H54 (cell line): ENCODE measurements at places on chromosomes 2 and 18.
A peak's percentile ranks its signal among the peaks of the same experiment; 100 is the strongest.

DNA sequence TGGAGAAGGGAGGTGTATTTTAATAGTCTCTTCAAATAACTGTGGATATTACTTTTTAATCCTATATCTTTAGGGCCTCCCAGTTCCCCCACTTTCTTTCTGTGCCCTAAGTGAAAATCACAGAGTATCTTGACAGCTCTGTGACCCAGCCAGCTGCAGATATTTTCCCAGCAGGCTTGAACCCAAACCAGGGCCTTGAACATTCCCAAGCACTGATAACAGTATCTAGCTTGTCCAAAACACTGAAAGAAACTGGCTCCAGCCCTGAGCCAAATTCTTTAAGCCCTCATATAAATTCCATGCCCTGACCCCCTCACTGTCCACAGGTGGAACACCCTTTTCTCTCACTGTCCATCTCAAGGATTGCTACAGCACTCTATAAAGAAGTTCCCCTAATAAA, 388.1 kb upstream of the CHAC2 start:
- no peak for DNase-seq

DNA sequence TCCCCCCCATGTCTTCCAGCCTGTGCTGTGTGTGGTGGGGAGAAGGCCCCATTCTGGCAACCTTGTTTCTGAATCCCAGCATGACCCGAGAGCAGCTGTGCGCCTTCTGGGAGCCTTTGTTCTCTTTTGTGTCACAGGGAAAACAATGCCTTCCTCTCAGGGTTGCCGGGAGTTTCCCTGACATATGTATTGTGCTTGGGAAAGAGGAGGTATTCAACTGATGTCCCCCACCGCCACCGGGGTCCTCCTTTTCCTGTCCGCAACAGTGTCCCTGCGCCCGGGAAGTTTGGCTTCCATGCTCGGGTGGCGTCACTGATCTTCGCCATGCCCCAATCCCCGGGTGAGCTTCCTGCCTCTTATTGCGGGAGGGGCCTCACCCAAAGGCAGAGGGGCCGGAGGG, 77.5 kb upstream of the ASB18 start:
- DNase-seq: no peak

DNA sequence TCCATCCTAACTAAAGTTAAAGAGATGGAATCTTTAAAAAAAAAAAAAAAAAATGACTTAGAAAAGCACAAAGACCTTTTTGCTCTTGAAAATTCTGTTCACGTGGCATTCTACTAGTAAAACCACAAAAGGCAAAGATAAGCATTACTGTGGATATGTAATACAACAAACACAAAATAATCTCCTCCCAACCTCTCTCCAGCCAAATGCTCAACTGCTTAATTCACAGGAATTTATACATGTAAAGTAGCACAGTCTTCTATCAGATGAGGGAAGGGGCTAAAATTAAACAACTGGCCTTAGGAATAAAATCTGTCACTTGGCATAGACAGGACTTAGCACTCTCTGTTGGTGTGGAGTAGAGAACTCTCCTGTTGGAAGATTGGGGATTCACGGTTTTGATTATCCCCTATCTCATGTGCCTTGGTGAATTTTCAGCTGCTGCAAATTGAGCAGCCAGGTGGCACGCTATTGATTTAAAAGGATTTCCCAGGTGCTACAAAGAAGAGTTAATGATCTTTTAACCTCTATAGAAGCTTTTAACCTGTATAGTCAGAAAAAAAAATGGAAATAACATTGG, 57.4 kb downstream of the ATIC start:
- DNase-seq: no peak

DNA sequence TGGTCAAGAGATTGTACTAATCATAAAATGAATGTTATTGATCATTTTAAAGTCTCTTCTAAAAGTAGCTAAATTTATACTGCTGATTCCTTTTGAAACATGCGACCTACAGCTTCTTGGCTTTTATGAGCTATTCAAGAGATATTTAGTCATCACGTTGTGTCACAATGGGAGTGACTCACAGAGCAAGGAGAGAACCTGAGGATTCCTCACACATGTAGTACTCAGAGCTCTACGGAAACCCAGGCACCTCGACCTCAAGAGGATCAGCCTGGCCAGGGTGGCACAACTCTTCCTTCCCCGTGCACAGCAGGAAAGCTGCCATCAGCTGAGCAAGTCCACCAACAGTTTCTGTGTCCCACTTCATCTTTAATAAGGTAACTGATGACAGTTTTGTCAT, at the start of gene DHRS9:
TSS of gene DHRS9 (plus strand) at position 223 of the 400 bp plus-strand sequence. CDS start 12,019 bp downstream, outside the sequence.
- peak; percentile 44 for DNase-seq

DNA sequence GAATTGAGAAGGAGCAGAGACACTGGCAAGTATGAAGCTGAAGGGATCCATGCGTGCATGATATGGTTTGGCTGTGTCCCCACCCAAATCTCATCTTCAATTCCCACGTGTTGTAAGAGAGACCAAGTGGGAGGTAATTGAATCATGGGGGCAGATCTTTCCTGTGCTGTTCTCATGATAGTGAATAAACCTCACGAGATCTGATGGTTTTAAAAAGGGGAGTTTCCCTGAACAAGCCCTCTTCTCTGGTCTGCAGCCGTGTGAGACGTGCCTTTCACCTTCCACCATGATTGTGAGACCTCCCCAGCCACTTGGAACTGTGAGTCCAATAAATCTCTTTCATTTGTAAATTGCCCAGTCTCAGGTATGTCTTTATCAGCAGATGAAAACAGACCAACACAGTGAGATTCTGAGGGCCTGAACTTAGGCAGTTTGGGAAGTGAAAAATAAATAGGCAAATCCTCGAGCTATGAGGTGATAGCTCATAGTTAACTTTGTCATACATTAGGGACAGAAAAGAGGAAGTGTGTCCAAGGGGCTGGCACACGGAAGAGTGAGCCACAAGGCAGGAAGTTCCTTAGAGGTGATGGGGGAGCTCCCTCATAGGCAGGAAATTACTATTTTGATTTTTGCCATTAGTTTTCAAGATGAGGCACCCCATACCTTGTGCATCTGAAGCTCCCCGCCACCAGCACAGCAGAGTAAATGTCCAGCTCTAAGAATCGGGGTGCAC, 658.8 kb upstream of the ID2 start:
- DNase-seq: no peak

DNA sequence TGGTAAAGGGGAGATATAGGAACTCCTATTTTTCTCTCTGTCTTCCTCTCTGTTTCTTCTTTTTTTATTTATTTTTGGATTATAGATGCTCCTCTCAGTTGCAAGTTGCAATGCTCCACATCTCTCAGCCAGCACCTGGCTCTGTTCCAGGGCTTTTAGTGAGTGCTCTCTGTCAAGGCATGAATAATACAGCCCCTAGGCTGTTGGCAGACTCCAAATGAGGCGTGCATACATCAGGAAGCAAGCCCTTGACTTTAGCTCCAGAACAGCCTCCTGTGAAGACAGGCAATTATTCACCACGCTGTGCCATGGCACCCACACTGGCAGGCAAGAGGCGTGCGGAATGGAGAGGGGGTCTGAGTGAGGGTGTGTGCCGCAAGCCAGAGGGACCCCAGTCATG, 228.1 kb upstream of the PXDN start:
- no peak for DNase-seq

- no peak for DNase-seq
Measured at GRCh38 chr2:141380008-141380979, 750.5 kb downstream of the LRP1B start.

DNA sequence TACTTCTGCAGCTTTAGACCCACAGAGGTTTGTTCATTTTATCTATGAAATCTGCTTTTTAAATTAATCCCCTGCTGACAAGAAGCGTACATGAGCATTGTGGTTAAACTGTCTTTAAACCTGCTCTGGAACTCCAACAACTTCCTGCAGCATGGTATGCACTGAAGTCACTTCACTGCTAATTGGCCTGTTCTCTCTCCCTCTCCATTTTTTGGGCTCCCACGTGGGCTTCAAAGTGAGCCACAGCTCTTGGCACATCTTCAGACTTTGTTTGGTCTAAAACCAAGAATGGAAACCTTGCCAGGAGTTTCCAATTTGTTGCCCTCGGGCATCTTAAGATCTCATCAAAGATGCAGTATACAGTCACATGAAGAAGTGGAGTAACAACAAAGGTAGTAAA, 311.4 kb downstream of the LRRTM1 start:
- DNase-seq: no peak

- DNase-seq: no peak
Measured at GRCh38 chr2:232955856-232956255, 57.2 kb downstream of the NGEF start.

- DNase-seq: no peak
Measured at GRCh38 chr2:38835990-38836389, 39.7 kb downstream of the DHX57 start.

DNA sequence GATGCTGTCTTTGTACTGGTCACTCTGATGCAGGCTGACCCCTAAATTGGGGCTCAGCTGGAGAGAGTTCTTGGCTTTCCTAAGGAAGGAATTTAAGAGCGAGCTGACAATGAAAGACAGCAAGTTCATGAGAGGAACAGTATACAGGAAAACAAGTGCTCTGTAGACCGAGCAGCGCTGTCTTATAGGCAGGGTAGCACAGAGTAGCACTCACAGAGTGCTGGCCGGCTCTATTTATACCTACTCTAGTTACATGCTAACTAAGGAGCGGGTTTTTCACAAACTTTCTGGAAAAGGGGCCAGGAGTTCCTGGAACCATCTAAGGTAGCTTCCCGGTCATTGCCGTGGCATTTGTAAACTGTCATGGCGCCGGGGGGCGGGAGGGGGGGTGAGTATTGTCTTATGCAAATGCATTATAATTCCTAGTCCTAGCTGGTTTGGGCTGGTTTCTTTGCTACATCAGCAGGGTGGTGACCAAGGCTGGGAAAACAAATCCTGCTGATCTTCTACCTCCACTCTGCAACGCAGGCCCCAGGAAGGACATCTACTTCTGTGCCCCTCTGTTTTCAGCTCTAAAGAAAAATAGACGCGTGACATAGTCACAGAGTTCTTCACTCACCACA, 31.6 kb upstream of the MAP3K20 start:
- no peak for DNase-seq

GRCh38 chr2:3021720-3022119, 355.9 kb downstream of the EIPR1 start:
- DNase-seq: no peak

DNA sequence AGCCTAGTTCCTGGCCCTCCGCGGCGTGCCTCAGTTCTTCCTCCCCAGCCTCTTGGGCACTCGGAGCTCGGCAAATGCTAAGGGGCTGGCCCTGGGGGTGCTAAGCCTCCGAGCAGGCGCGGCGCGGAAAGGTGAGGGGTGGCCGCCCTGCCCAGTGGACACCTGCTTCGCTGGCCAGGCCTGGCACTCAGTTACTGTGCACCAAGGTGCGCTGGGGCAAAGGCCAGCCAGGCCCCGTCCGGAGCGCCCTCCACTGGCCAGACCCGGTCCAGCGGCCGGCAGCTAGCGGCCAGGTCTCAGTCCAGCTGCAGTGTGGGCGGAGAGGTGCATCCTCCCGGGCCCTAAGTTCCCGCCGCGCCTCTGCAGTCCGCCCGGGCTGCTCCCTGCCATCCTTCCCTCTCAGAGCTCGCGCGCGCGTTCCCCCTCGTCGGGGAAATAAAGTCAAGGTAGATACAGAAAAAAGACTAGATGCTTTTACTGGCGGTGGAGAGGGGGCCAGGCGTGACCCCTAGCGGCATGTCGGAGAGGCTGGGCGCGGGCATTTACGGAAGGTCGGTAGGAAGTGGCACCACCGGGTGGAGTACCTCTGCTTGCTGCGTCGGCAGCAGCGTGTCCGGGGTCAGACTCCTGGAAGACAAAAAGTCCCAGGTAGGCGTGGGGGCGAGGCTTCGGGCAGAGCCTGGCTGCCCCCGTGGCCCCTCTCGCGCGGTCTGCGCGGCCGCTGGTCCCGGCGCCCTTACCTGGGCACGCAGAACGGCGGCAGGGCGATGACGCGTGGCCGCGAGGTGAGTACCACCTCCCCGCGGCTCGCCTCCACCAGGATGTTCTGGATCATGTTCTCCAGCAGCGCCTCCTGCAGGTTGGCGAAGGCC, 9.4 kb upstream of the CRYBA2 start:
- peak; percentile 65 for DNase-seq

GRCh38 chr18:50247561-50247960, 18.7 kb downstream of the CFAP53 start:
- no peak for DNase-seq

GRCh38 chr2:165787334-165787733, 6.7 kb downstream of the GALNT3 start:
- DNase-seq: no peak

DNA sequence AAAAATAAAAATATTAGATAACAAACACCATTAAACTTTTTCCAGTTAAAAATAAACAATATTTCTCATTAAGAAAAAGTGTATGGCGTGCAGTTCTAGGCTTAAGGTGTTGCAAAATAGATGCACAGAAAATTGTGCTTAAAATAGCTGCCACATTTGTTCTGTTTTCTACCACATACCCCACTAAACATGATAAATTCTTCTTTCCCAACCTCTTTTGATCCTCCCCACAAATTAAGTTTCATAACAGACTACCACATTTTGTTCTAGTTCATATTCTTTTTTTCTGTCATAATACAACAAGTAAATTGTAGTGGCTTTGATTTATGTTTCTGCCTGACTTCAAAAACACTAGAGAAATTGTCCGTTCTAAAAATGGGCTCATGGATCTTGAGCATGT, 64.5 kb downstream of the ARHGAP28 start:
- DNase-seq: no peak

- no peak for DNase-seq
Measured at GRCh38 chr18:29104227-29104626, 927.3 kb upstream of the CDH2 start.

DNA sequence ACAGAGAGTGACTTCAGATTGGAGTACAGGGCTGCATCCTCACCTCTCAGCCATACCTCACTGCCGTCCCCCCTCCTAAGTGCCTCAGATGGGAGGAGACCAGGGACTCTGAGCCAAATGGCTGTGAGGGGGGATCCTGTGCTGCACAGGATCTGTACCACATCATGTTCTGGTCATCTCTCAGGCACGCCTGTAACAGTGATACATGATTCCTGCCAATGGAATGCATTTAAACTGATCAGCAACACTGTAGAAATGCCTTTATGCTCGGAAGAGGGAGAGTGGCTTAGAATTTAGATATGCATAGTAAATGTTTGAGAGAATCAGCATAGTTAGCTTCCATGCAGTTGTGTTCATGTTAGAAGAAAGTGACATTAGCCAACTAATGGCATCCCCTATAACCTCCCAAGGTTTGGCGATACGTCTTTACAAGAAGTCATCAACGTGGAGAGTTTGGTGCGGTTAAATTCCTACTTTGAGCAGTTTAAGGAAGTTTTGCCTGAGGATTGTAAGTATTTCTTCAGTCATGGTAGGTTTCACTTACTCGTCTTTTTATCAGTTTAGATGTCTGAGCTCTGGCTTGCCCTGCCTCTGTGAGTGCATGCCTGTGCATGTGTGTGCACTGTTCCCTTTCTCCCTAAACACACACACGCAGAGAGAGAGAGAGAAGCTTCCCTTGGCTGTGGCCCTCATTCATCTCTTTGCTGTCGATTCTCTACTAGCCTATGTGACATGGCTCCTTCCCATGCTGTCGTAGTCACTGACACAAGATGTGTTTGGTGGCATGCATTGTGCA, 40.0 kb downstream of the COA5 start:
- DNase-seq: no peak

GRCh38 chr2:98804265-98804650, 73.3 kb upstream of the MGAT4A start:
- DNase-seq: no peak
